Activated T-cell treated with anti-CD3 and anti-CD28 coated beads for 4 hours (primary cell): ENCODE measurements at places on chromosomes 2 and 18.

DNA sequence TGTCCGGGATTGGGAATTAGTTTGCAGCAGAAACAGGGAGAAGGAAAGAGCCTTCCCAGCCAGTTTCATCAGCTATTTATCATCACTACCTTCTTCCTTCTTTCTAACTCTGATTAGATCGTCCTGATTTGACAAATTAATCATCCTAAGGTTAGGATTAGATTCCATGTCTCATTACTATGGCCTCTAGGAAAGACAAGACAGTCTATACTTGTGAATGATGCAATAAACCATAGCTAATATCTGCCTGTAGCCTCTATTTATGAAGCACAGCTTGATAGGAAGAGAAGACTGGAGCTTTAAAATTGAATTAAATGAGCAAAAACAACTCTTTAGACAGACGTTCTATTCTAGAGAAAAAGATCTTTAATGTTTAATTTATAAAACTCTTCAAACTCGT lies 25.2 kb upstream of the FRZB start:
- no peak for DNase-seq

GRCh38 chr2:226325526-226325925 lies 474.1 kb downstream of the IRS1 start:
- no peak for DNase-seq

- no peak for DNase-seq
These were observed 64.4 kb upstream of the DAPL1 start for GRCh38 chr2:158730621-158731140.

GRCh38 chr2:72943540-72944395 lies 26.4 kb downstream of the EMX1 start:
- no peak for DNase-seq

DNA sequence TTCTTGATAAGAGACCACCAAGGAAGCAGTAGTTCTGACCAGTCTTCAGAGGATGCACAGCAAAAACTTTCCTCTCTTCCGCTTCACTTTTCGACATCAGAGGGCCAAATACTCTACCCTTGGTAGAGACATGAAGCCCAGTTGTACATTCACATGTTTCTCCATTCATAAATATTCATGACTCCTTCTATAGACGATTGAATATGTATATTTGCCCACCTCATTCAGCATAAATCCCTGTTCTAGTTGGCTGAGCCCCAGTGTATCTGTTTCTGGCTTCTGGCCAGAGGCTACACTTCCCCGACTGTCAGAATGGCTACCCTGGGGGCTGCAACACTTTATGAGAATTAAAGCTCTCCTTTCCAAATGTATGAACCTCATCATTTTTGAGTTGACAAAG lies 258.5 kb downstream of the ASXL3 start:
- DNase-seq = no peak

DNA sequence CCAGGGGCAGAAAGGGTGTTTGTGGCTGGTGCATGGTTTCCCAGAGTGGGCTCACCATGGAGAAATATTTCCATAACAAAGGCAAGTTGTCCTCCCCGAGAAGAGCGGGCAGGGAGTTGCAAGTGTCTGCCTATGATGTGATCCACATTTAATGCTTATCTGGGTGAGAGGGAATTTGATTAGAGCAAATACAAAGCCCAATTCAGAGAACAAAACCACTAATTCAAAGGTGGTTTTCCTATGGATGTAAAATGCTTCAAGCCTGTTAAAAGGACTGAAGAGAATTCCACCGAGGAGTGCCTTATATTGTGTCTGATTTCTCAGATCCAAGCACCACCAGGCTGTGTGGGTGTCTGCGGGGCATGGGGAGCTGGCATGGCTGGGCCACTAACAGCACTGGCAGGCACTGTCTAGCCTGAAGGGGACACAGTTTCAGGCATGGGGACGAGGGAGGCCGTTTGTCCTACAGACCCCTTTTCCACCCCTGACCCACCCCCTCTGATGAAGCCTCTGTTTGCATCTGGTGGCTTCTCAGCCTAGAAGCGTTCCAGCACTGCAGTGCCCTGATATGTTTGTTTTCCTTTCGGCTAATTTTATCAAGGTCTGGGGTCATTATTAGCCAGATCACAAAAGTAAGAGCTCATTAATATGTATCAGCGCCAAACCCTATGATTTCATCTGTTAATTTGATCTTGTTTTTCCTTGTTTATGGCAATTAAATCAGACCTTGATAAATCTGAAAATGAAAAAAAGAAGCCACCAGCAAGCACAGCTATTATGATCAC lies 357.3 kb downstream of the HRH4 start:
- DNase-seq = no peak

- no peak for DNase-seq
These were observed 92.7 kb upstream of the MGAT5 start for GRCh38 chr2:134161170-134161547.
